GM19239 (cell line): ENCODE measurements at places on chromosomes 4 and X.

DNA sequence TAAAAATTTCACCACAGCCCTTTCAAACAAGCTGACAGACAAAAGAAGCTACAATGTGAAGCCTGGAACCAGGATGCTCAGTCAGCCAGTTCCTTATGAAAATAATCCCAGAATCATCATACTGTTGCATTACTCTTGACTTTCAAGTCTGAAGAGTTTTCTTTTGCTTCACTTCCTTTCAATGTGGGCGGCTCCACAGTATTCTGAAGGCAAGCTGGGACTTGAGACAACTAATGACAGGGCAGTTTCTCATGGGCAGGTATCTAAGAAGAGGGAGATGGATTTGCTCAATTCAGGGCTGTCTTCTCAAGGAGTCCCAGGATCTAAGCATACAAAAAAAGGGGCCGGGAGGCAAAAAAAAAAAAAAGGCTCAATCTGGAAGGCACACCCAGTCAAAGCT is 173.4 kb downstream of the PAPSS1 start:
- DNase-seq: no peak

DNA sequence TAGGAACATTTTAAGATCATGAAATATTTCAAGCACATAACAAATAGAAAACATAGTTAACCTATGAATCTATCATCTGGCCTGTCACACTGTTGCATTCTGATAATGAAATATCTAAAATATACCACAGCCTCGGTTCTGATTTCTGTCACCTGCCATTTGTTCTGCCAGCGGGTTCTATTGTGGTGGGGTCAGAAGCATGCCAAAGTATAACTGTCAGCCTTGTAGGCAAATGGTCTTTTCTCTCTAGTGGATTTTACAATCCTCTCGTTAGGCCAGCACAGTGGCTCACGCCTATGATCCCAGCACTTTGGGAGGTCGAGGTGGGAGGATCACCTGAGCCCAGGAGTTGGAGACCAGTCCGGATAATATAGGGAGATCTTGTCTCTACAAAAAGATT is 47.9 kb downstream of the HTRA3 start:
- DNase-seq: no peak

DNA sequence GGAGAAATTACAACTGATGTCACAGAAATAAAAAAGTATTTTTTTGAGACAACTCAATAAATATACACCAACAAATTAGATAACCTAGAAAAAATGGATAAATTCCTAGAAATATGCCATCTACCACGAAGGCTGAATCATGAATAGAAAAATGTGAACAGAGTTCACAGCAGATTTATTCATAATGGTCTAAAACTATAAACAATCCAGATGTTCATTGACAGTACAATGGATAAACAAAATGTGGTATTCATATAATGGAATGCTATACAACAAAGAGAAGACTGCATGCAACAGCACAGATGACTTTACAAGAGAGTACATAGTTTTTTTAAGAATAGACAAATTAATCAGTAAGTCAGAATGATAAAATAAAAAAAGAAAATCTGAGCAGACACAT is 55.2 kb downstream of the CLOCK start:
- no peak for DNase-seq

- DNase-seq: no peak
Observed at GRCh38 chr4:189765301-189765700, 175.4 kb upstream of the FRG1 start.

DNA sequence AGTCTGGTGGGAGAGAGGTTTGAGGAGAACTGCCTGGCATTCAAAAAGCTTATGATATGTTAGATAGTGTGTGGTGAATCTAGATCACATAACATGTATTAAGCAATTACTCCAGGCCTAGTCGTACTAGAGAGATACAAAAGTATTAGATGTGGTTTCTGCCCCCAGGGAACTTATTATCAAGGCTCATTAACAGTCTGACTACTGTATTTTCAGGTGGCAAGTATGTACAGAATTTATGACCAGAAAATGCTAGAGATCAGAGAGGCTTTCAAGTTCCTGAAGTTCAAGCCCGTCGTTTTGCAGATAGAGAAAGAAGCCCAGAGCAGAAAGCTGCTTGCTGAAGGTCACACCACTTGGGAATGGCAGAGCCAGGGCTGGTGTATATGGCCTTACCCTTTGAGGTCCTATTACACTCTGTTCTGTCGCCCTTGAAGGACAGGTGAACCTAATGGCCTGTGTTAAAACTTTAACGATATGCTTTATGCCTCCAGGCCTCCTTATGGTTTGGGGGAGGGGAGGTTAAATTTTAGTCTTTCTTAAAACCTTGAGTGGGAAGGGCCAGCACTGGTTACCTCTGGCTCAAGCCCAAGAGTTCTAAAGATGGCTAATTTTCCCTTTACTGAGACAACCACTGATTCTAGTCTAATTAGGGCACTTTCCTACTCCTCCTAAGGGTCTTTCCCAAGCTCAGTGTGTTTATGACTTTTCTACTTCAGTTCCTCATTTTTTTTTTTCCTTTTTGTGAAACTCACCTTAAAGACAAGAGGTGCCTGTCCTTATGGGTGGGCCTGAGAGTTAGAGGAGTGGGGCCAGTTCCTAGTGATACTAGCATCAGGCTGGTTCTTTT is 19.9 kb downstream of the TMEM164 start:
- DNase-seq: no peak

DNA sequence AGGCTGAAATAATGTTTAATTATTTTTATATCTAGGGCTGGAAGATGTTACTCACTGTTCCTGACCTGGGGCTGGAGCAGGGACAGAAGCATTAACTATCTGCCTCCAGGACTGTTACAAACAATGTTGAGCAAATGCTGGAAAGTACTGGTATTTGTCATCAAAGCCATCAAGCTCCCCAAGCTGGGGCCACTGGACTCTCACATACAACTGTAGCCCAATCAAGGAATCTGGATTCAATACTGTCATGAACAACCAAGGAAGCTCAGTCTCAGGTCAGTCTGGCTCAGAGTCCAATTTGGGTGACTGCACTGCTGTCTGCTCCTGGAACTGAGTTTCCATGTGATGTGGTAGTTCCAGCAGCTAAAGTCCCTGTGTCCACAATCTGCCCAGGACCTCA is 50.4 kb downstream of the APOO start:
- no peak for DNase-seq

DNA sequence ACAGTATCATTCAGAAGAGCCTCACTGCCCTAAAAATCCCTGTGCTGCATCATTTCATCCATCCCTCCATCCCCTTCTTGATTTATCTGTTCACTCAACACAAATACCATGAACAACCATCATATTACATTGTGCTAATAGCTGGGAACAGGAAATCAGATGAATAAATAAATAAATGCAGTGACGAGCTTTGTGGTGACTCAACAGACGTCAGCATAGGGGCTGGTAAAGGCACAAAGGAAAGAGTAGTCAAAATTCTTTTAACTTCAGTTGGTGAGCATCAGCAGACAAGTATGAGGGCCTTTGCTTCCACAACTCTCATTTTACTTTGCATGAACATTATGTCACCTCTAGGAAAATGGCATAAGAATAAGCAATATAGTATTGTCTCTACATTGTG is 65.5 kb downstream of the EDNRA start:
- no peak for DNase-seq

- no peak for DNase-seq
Observed at GRCh38 chr4:5878359-5878758, 14.5 kb downstream of the CRMP1 start.

- no peak for DNase-seq
Observed at GRCh38 chrX:153882086-153882498, 3.9 kb downstream of the L1CAM start.

DNA sequence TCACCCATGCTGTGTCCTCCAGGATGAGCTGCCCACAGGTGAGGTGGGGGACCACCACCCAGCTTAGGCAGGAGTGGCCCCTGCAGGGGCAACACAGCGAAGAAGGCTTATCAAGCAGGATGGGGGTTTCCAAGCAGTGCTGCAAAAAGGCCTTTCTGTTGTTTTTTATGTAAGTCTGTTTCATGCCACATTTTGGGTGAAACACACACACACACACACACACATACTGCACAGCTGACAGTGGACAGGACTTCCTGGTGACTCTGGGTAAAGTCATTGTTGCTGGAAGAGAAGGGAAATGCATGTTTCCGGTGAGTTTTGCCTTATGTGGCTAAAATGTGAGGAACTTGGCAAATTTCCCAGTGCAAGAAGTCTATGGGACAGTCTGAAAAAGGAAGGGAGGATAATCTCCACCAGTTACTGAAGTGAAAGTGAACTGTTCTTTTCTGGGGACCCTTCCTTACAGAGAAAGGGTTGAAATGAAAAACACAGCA is 119.2 kb downstream of the IRF2 start:
- DNase-seq: no peak

DNA sequence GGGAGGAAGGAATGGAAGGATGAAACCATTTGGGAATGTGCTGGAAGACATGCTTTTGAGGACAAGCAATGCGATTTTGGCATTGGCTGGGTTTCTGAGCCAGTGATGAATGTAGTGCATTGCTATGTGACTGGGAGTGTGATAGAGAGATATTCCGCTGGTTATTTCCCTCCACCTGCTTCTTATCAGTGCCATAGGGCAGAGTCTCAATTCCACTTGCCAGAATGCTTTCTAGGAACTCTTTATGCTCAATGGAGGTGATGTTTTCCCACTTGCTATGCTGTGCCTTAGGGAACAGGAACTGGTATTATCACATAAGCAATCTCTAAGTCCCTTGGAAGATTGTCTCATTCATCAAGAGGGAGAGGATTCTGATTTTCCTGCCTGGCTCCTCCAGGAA is 28.0 kb downstream of the TBL1X start:
- no peak for DNase-seq

GRCh38 chr4:163913571-163913970 is 419.1 kb downstream of the TMA16 start:
- no peak for DNase-seq

GRCh38 chr4:125072269-125072668 is 242.5 kb upstream of the FAT4 start:
- no peak for DNase-seq

DNA sequence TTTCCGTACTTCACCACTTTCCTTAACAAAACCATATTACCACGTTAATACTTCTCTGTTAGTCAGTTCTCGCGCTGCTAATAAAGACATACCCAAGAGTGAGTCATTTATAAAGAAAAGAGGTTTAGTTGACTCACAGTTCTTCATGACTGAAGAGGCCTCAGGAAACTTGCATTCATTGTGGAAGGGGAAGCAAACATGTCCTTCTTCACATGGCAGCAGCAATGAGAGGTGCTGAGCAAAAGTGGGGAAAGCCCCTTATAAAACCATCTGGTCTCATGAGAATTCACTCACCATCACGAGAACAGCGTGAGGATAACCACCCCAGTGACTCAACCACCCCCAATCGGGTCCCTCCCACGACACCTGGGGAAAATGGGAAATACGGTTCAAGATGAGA is 289.8 kb upstream of the CLNK start:
- DNase-seq: no peak

DNA sequence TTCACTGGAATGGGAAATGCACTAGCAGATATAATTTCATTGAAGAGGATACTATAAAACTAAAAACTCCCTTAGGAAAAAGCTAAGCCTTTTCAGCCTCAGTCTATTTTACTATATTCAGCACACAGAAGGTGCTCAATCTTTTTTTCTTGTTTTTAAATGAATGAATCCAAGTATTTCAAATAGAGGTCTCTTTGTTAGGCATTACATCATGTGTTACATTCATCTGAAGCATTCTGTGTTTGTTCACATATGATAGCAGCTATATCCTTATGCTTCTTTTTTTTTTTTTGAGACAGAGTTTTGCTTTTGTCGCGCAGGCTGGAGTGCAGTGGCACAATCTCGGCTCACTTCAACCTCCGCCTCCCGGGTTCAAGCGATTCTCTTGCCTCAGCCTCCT is 278.4 kb downstream of the CAMK2D start:
- no peak for DNase-seq

GRCh38 chrX:45740291-45740690 is 539.6 kb upstream of the DIPK2B start:
- no peak for DNase-seq

GRCh38 chr4:174604198-174604597 is 81.9 kb upstream of the HPGD start:
- no peak for DNase-seq

GRCh38 chr4:16752150-16752549 is 146.3 kb downstream of the LDB2 start:
- DNase-seq: no peak

GRCh38 chrX:143788265-143788664 is 67.7 kb upstream of the SPANXN2 start:
- DNase-seq: no peak

- DNase-seq: no peak
Observed at GRCh38 chrX:37347420-37347819, 1.7 kb upstream of the PRRG1 start.

GRCh38 chrX:10112510-10112909 is 44.3 kb upstream of the CLCN4 start:
- DNase-seq: no peak

GRCh38 chr4:39812500-39812899 is 114.6 kb downstream of the UBE2K start:
- no peak for DNase-seq

DNA sequence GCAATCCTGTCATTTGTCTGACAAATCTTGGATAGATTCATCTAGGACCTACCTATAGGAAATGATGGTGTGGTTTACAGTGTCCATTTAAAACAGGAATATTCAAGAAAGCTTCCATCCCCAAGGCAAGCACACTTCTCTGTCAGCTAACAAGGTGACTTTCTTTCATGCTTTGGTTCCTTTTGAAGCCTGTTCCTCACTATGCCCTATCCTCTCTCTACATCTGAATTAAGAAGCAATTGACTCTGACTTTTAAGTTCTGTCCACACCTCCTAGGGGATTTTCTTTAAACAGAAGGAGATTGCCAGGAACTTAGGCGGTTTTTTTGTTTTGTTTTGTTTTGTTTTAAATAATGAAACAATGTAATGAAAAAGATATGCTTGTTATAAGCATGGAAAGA is 1181.4 kb upstream of the TENM3 start:
- DNase-seq: no peak

DNA sequence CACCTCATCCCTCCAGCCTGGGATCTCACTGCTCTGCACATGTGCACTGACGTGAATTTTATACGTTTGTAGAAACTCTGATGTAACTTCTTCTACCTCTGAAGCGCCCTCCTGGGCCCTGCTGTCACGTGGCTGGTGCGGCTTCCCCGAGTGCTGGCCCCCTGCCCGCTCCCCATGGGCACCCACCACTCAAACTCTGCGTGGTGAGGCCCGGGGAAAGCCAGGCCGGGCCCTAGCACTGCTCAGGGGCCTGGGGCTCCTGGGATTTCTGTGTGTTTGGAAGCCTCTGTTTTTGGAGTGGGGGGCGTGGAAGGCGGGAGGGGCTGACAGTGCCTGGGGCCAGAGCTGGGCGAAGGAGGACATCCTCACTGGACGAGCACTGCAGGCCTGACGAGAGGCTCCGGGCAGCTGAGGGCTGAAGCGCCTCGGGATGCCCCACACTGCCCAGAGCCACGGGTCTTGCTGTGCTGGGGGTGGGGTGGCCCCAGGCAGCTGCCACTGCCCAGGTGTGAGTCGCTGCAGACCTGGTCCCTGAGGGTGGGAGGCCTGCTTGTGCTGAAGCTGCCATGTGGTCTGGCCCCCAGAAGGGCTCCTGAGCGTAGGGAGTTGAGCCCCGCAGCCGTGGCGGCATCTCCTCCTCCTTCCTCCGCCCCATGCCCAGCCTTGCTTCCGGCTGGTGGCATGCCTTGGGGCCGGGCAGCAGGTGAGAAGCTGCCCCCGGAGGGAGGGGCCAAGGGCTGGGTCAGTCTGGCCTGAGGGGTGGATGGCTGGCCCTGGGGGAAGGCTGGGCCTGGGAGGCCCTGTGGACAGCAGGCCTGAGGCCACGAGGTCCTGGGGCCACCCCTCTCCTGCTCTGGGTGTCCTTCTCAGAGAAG is 7.7 kb downstream of the NAT8L start:
- DNase-seq: no peak

GRCh38 chr4:156901871-156902270 is 69.7 kb downstream of the PDGFC start:
- DNase-seq: no peak
